ENCODE measurements at places on chromosomes 2 and 18.

- peak; percentile 73 for DNase-seq
Measured at GRCh38 chr2:10414591-10414990, 33.5 kb downstream of the ODC1 start.

- no peak for DNase-seq
Measured at GRCh38 chr2:20169796-20170703, 54.9 kb downstream of the SDC1 start.

- DNase-seq, result no peak
Measured at GRCh38 chr2:60496475-60496874, 57.0 kb downstream of the BCL11A start.

GRCh38 chr2:147173798-147174197 is 671.0 kb upstream of the ACVR2A start:
- DNase-seq, result no peak

GRCh38 chr2:144382849-144383248 is 137.1 kb downstream of the ZEB2 start:
- no peak for DNase-seq

DNA sequence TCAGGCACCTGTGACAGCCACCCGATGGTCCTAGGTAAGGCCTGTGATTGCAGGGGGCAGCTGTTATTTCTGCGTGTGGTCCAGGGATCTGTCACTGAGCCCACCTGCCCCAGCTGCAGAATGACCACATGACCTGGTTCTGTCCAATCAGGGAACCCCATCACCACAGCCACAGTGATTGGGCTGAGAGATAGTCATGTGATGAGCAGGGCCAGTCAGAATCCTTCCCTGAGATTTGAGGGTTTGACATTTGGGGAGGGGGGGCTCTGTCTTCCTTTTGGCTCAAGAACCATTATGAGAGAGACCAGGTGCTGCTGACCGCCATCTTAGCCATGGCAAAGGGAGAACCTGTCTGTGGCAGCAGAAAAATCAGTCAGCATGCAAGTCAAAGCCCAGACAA is 147.2 kb downstream of the SMAD7 start:
- DNase-seq, result no peak

DNA sequence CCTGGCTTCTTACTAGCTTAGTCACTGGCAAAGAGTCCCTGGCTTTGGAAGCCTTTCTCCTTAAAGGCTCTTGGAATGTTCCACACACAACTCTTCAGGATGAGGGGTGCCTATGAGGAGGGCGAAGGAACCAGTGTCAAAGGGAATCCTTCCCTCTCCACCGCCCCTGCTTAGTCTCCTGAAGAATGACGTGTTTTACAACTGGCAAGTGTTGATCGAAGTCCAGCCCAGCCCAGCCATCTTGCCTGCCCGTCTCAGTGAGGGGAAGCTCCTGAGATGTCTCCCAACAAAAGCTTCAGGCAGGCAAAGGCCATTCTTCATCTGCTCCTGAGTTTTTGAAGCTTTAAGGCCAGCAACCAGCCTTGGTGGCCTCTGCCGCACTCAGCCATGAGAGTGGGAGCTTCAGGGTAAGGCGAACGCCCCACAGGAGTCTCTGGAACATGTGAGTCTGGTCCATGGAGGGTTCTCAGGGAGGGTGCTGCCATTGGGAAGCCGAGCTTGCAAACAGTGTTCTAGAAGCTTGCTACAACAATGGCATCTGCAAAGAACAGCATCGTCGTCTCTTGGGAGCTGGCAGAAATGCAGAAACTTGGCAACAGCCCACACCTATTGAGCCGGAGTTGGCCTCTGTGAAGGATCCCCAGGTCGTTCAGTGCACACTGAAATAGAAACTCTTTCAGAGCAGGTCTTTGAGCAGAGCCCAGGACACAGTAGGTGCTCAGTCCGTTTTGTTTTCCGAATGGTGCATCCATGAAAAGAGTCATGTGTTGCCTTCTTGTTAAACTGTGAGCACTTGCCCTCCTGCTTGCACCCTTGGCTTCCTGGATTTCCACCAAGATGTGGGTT is 220.7 kb downstream of the SEPTIN10 start:
- DNase-seq, result no peak

DNA sequence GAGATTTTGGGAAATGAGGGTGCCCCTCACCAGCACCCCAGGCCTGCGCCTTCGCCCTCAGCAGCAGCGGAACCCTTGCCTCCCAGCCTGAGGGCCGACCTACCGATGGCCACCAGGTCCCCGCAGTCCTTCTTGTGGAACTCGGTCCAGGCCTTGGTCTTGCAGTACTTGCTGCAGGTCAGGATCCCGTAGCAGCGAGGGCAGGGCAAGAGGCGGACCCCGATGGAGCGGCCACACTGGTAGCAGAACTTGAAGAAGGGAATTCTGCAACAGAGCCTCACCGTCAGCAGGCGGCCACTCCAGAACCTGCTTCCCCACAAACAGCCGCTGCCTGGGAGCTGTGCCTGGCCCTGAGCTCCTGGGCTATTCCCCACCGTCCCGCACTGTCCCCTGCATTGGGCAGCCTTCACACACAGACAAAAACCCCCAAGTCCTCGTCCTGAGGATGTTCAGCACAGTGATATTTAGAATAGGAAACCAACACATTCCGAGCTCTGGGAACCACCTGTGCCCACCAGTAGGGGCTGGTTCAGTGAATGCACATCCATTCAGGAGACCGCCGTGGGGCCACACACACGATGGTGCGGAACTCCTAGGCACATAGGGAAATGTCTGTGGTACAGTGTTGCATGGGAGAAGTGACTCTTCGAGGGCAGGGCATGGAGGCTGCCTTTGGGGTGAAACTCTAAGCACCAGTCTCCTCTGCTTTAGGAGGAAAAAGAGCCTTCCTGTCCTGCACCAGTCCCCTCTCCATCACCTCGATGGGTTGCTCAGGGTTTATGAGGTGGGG is 45.6 kb downstream of the GPC1 start:
- DNase-seq, result no peak

DNA sequence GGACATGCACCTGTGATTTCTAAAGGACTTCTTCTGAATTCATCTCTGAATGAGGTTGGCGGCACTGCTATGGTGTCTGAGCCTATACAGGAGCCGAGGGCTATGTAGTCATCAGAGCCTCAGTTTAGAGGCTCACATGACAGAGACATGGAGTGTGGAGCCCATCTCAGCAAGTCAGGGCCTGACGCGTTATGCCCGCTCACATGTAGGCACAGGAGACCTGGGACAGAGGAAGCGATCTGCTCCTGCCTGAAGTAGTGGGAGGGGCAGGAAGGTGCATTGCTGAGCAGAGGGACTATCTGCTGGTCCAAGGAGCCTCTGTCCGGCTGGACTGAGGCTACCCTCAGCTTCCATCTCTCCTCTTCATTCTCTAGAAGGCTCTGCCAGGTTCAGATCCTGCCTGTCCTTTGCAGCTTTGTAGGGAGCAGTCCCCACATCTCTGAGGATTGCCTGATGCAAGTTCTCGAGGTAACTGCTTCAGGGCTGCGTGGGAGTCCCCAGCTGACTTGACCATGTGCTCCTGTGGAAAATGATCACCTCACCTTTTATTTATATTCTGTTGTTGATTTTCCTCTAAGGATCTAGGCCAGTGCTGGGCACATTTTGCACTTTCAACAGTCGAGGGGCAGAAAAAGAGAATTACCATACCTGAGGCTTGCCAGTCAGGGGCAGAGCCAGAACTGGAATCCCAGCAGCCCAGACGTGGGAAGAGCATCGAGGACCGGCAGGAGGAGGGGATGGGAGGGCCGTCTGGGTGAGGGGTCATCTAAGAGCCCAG is 16.6 kb downstream of the KLHL29 start:
- DNase-seq, result no peak

- no peak for DNase-seq
Measured at GRCh38 chr2:185700883-185701282, 37.7 kb upstream of the FSIP2 start.

GRCh38 chr2:235070063-235070706 is 118.4 kb downstream of the SH3BP4 start:
- DNase-seq, result no peak

GRCh38 chr2:220877897-220878296 is 694.2 kb downstream of the EPHA4 start:
- DNase-seq, result no peak

- no peak for DNase-seq
Measured at GRCh38 chr2:58350484-58350883, 109.4 kb upstream of the FANCL start.

DNA sequence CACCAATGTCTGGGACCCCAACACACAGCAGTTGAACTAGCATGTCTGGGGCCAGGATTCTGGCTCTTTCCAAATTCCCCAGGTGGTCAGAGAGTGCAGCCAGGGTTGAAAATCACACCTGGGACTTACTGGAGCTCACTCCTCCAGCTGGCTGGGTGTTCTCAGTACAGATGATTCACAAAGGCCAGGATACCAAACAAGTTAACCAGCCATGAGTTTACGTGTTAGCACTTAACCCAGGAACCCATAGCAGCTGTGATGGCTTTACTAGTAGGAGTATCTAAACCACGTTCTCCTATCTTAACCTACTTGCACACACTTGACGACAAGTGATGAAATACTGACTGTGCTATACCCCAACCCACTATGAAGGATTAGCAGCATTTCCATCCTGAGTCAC is 222.8 kb downstream of the FBXO15 start:
- DNase-seq, result no peak

DNA sequence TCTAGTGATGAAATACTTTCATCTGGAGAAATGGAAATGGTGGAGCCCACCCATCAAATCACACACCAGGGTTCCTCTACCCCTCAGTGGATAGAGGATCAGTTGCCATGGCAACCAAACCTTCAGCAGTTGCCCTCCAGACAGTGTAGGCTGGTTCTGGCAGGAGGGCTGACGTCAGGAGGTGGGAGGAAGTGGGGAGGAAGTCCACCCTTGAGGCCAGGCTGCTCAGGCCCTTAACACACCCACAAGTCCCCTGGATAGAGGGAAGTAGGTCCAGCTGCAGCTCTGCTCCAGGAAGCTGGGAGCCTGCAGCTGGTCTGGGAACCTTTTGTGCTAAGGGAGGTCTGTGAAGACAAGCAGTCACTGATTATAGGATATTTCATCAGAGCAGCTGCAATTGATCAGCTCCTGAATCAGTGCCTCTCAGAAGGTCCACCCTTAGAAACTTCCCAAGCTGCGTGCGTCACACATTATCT is 186.6 kb downstream of the MTX2 start:
- no peak for DNase-seq

GRCh38 chr2:217186668-217187159 is 326.9 kb upstream of the TNP1 start:
- DNase-seq, result no peak

GRCh38 chr2:65429786-65430602 is 2.4 kb downstream of the SPRED2 start:
- DNase-seq, result no peak

- DNase-seq, result no peak
Measured at GRCh38 chr2:102094917-102095316, 47.6 kb upstream of the IL1R1 start.

DNA sequence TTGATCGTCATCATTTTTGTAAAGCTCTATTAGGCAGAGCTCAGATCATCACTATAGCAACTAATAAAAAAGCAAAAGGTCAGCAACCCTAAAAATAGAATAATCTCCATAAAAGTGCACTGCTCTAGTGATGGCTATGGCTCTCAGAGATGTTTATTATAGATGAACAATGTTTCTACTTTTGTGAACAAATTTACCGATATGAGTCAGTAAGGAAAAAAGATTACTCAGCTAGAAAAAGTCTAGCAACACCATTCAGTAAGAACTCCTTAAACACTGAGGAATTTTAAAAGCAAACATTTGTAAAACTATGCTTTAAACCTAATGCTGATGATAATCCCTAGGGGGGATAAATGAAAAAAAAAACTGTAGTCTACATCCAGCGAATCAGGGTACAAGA is 69.6 kb downstream of the ACVR1C start:
- no peak for DNase-seq

GRCh38 chr18:80225685-80226084 is 21.6 kb downstream of the PARD6G start:
- no peak for DNase-seq

GRCh38 chr2:195472501-195473234 is 184.4 kb upstream of the SLC39A10 start:
- no peak for DNase-seq

DNA sequence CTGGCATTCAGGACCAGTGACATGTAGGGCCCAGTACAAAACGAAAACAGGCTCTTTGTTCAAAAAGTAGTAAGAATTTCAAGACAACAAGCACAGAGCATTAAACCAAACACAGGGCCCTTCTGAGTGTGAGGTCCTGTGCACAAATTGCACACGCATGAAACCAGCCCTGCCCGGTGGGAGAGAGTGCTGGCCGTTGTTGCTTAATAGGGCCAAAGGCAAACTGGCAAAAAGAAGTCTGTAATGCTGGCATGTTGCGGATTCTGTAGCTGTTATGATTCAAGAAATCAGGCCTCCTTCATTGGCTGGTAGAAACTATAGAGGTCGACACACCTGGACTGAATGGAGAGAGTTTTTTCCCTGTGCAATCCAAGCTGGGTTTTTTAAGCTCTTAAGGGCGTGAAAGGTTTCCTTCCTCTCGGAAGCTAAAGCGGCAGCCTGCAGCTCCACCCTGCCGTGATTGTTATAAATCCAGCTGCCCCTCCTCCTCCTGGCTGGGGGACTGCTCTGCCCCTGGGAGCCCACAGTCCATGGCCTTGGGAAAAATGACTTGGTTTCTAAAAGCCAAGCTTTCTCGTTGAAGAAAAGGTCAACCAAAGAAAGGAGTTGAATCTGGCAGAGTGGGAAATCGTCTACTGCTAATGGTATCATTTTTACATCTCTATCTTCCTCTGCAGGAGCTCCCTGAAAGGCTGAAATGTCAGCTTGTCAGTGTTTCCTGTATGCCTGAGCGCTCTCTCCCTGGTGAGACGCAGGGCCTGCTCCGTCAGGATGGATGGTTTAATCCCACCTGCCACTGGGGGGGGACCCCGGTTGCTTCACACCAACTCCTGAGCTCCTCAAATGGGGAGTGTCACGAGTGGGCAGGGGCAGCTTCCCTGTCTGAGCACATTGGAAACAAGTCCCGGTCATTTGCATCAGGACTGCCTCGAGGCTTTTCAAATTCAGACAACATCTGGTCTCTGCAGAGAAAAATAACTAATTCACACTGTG is 143.6 kb downstream of the ALPK2 start:
- no peak for DNase-seq

- no peak for DNase-seq
Measured at GRCh38 chr18:45136381-45137086, 455.8 kb downstream of the SETBP1 start.

- DNase-seq, result no peak
Measured at GRCh38 chr18:68152770-68153169, 562.1 kb downstream of the TMX3 start.

DNA sequence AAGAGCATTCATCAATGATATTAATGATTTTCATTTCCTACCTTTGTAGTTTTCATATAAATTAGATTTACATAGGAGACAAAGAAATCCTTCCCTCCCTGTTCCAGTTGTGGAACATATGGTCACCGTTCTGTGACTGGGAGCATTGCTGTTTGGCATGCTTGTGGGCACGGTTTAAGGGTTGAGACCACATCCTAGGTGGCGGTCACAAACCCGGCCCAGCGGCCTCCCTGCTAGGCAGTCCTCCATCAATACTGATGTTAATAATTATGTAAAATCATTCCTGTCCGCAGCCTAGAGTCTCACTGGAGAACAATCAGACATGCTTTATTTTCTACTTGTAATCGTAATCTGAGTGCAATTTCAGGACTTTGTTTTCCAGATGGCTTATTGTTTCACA is 117.9 kb downstream of the AGAP1 start:
- DNase-seq, result no peak

GRCh38 chr2:101114268-101114783 is 36.9 kb downstream of the TBC1D8 start:
- no peak for DNase-seq

Data from NCI-H1092 (cell line).